ENCODE measurements at places on chromosomes 4 and X.

- DNase-seq = no peak
Observed at GRCh38 chrX:151871244-151871643, 41.4 kb upstream of the MAGEA4 start.

GRCh38 chr4:184288451-184289178 lies 70.9 kb upstream of the ENPP6 start:
- no peak for DNase-seq

- DNase-seq = no peak
Observed at GRCh38 chrX:49704691-49705404, 9.1 kb upstream of the PAGE1 start.

DNA sequence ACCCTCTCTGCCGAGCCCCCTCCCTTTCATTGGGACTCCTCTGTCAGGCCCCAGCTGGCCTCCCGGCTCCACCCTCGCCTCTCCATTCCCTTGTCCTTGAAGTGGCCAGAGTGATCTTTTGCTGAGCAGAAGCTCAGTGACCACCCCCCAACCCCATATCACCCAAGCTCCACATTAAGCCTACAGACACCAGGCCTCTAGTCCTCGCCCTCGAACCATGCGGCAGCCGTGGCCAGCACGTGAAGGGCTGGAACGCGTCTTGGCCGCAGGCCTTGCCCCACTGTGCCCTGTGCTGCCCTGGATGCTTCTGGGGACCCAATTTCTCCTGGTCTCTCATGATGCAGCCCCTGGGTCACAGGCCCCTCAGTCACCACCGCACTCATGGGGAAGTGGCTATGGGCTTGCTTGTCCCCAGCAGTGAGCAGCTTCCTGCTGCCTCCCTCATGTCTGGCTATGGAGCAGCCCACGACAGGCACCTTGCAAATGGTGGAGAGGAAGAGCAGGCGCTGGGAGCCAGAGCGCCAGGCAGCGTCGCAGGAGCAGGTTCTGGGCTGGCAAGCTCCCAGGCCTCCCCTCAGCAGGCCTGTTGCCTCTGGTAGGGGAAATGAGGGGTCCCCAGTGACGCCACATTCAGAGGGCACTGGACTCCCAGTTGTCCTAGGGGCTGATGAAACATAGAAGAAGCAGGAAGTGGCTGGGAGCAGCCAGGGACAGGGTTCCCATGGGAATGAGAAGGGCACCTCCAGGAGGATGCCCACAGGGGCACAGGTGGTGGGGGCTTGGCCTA lies 757 bp upstream of the SRPK3 start:
- no peak for DNase-seq

GRCh38 chr4:184722798-184723197 lies 11.1 kb downstream of the CENPU start:
- no peak for DNase-seq

GRCh38 chr4:40289366-40290188 lies 45.6 kb upstream of the CHRNA9 start:
- DNase-seq = no peak

GRCh38 chr4:41542526-41543275 lies 4.7 kb downstream of the LIMCH1 start:
- no peak for DNase-seq

DNA sequence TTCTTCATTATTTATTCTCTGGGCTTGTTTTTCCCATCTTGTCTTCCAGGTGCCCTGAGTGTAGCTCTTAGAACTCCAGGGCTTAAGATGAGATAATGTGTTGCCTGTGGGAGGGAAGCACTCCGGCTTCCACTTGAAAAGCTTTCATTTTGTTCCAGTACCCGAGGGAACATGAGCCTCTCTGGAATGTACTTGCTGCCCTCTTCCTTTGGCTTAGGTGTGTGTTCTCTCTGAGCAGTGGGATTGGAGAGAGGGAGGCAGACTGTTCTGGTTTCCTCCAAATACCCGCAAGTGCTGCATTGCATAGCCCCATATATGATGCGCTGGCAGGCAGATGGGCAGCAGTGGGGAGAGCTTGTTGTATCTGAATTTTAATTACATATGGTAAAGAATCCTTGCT lies 861 bp upstream of the DTHD1 start:
- no peak for DNase-seq

GRCh38 chr4:1795299-1796195 lies 2.5 kb downstream of the FGFR3 start:
- no peak for DNase-seq

- no peak for DNase-seq
Observed at GRCh38 chrX:111083081-111083480, 12.9 kb upstream of the PAK3 start.

DNA sequence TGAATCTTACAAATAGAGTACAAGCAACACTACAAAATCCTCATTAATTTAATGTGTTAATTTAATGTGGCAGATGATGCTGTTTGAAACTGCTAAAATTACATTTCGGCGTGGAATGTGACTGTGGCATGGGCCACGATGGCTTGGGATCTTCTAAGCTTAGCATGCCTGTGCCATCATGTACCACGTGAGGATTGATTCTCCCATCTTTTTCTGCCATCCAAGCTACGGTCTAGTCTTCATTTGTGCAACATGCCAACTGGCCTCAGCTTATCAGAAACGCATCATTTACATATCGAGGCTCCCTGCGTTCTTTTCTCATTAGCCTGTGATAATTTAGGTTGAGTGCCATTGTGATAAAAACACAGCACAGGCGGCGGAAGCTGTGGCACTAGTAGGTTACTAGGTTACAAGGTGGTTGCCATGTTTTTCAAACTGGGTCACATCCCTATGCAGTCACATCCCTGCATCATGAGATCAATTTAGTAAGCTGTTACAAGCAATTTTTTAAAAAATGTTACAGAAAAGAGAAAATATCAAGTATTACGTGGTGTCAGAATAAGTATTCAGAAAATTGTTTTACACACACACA lies 189.9 kb upstream of the RBPJ start:
- DNase-seq = no peak

DNA sequence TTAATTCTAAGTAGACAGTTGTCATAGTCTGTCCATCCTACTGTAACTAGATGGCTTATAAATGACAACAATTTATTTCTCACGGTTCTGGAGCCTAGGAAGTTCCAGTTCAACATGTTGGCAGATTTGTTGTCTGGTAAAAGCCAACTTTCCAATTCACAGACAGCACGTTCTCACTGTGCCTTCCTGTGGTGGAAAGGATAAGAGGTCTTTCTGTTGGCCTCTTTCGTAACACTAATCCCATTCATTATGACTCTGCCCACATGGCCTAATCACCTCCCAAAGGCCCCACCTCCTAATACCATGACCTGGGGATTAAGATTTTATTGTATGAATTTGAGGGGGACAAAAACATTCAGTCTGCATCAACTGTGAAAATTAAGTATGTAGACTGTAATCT lies 83.2 kb downstream of the GALNTL6 start:
- DNase-seq = no peak

DNA sequence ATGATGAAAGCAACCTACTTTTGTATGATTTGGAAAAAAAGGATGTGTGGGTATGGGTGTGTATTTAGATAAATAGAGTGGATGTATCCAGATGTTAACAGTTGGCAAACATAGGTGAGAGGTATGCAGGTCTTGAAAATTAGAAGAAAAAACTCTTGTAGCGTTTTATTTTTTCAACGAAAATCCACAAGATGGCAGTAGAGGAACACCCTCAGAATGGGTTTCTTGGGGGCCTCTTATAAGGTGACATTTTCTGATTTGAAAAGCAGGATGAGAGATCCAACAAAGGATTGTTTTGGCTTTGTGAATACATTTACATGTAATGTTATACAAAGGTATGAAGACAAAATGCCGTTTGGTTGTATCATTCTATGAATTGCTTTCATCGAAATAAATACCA lies 68.3 kb downstream of the FMR1NB start:
- DNase-seq = no peak

DNA sequence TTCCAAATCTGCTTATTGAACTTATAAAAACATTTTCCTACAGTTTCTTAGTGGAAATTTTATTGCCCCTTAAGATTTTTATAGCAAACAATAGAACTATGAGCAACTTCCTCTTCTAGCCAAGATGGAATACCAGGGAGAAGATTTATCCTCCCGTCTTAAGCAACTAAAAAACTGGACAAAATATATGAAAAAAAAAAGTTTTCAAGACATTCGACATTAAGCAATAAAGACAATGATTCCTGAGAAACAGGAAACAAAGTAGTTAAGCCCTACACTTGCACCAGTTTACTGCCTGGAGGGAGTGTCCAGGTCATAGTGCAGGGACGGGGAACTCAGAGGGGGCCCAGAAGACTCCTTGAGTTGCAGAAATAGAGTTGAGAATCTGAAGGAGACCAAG lies 516.1 kb upstream of the DIPK2B start:
- DNase-seq = no peak

- no peak for DNase-seq
Observed at GRCh38 chrX:31058284-31058683, 13.6 kb downstream of the FTHL17 start.

DNA sequence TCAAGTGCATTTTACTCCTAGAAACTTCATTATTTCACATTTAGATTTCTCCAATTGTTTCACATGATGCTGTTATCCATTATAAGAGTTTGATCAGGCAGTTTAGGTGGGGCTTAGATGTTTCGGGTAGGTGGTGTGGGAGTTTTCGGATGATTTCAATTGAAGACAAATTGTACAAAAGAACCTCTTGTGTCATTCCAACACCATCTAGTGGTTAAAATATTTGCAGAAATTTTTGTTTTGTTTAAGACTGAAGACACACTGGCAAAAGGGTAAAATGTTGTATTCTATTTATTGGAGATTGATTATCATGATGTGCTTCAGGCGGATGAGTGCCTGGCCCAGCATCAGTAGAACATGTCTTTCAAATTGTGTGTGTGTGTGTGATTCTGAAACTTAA lies 212.7 kb downstream of the SH3BGRL start:
- no peak for DNase-seq

GRCh38 chr4:83993774-83994173 lies 457.9 kb downstream of the GPAT3 start:
- DNase-seq = no peak

DNA sequence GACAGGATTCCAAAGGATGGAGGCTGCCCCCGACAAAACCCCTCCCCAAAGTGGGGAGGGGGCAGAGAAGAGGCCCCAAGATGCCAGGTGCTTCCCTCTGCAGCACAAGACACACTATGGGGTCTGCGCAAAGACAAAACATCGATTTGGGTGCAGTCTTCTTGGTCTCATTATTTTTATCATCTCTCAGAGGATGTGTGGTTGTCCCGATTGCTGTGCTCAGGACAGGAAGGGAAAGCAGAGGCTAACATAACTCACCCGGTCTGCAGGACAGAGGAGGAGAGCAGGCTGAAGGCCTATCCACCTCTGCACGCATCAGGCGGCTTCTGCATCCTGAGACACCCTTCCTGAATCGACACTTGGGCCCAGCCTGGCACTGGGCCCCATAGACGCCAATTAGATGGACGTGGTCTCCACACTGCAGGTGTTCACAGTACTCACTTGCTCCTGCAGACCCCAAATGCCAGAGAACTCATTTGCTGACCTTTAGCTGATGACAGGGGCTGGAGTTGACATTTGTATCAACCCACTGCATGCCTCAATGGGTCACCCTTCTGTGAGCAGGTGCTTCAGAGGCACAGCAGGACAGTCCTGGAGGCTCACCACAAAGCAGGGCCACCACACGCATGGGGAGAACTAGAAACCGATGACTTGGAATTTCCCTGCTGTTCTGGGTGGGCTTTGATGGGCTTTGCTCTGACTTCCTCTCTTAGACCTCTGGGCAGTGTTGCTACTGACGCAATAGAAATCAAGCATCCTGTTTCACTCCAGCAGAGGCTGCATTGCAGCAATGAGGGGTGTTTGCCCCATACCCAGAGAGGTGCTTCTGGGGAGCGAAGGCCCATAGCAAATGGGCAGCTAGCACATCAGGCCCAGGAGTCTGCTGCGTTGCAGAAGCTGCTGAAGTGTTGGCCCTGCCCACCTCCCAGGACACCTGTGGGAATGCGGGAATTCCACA lies 96.3 kb upstream of the ENPP6 start:
- DNase-seq = no peak

GRCh38 chrX:137562096-137562495 lies 3.8 kb upstream of the ZIC3 start:
- no peak for DNase-seq
